Neural progenitor cell (in vitro differentiated cells): ENCODE measurements at places on chromosomes 6 and 20. TPM values are rescaled to one million over a fixed set of nuclear protein-coding genes. Genes with fewer than 3 reads are reported as not detected.
A peak's percentile ranks its signal among the peaks of the same experiment; 100 is the strongest.

- DNase-seq: no peak
- no peak overlapping the region for H3K27ac ChIP-seq
- H3K4me1 ChIP-seq: peaks cover 8% of the 10 kb centered on the region
- H3K4me3 ChIP-seq: no peak overlapping the region
Measured at GRCh38 chr6:81890846-81891245, 138.4 kb upstream of the TENT5A start.

DNA sequence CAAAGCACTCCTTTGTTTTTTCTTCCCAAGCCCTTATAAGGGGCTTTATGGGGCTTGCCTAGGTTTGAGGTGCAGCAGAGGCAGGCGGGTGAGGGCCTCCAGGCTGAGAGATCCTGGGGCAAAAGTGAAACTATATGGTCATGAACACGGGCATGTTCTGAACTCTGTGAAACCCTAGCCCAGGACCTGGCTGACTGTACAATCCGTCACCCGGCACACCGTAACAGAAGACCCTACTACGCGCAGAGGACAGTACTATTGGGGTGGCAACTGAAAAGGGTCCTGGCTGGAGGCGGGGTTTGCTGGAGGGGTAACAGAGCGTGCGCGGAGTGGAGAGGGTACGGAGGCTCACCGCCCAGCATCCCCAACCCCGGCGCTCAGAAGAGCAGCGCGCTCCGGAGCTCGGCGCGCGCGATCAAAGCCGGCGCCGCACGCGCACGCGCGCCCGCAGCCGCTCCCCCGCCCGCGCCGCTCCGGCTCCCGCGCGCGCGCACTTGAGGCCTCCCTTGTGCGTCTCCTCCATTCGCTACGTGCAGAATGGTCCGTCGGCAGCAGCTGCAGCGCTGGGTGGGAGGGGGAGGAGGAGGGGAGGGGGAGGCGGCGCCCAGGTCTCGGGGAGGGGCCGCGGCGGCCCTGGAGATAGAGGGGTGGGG is 54.2 kb downstream of the MRPL14 start:
- peaks cover 21% of the 10 kb centered on the region for H3K27me3 ChIP-seq
- no peak overlapping the region for H3K27ac ChIP-seq
- H3K4me3 ChIP-seq: peak overlapping the region; percentile 31

- peak; percentile 27 for DNase-seq
- H3K4me3 ChIP-seq: peak overlapping the region; percentile 27
- H3K36me3 ChIP-seq: no peaks in the 10 kb centered on the region
- peaks cover 99% of the 10 kb centered on the region for H3K27me3 ChIP-seq
- peaks cover 5% of the 10 kb centered on the region for H3K4me1 ChIP-seq
- no peak overlapping the region for H3K27ac ChIP-seq
Measured at GRCh38 chr20:25076731-25077609, 5.0 kb downstream of the VSX1 start.

GRCh38 chr6:117595099-117595923 is 7.0 kb downstream of the GOPC start:
- no peak overlapping the region for H3K27ac ChIP-seq
- DNase-seq: no peak
- no peak overlapping the region for H3K4me3 ChIP-seq
- H3K4me1 ChIP-seq: no peaks in the 10 kb centered on the region
- H3K27me3 ChIP-seq: no peaks in the 10 kb centered on the region

DNA sequence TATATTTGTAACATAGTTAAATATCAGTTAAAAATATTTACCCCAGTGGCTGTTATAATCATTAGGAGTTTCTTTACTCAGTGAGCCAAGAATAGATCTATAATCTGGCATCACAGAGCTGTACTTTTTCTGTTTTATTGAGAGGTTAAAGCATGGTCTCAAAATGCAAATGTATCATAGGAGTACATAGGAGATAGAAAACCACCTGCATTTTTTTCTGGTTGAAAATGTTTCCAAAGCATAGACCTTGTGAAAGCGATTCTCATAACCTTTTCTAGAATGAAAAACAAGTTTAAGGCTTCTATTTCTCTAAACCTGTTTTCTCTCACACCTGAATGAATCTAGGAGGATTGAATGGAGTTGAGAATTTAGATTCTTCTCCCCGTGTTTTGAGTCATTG is 14.4 kb downstream of the KCNQ5 start:
- no peaks in the 10 kb centered on the region for H3K36me3 ChIP-seq
- H3K27ac ChIP-seq: no peak overlapping the region
- no peak for DNase-seq
- no peak overlapping the region for H3K4me3 ChIP-seq
- no peaks in the 10 kb centered on the region for H3K4me1 ChIP-seq

GRCh38 chr6:89281779-89282246 is 33.3 kb downstream of the GABRR2 start:
- H3K36me3 ChIP-seq: no peaks in the 10 kb centered on the region
- H3K4me3 ChIP-seq: no peak overlapping the region
- DNase-seq: peak; percentile 73
- no peak overlapping the region for H3K27ac ChIP-seq

GRCh38 chr6:170206317-170206621 is 84.6 kb downstream of the DLL1 start:
- no peak for DNase-seq
- no peak overlapping the region for H3K27ac ChIP-seq
- H3K27me3 ChIP-seq: no peaks in the 10 kb centered on the region
- H3K36me3 ChIP-seq: no peaks in the 10 kb centered on the region

- no peak overlapping the region for H3K27ac ChIP-seq
- no peaks in the 10 kb centered on the region for H3K27me3 ChIP-seq
- no peaks in the 10 kb centered on the region for H3K36me3 ChIP-seq
- H3K4me3 ChIP-seq: no peak overlapping the region
- no peak for DNase-seq
- no peaks in the 10 kb centered on the region for H3K4me1 ChIP-seq
Measured at GRCh38 chr20:19812696-19813095, 54.6 kb downstream of the RIN2 start.

DNA sequence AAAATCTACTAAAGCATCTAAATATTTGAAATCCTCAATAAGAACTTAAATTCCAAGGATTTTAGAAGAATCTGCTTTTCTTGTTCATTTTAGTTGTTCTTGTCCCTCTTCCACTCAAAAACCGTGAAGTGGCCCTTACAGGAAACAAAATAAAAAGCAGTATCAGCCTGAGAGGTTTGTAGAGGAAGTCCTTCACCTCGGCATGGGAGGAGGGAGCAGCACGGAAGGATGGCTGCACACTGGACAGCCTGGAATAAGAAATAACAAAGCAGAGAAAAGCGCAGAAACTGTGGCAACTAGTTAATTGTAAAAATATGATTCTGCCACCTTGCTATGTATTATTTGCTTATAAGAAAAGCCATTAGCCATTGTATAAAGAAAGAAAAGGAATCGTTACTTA is 46.1 kb downstream of the RALGAPA2 start:
- no peak for DNase-seq
- no peaks in the 10 kb centered on the region for H3K36me3 ChIP-seq

- peak overlapping the region; percentile 15 for H3K27ac ChIP-seq
- no peaks in the 10 kb centered on the region for H3K27me3 ChIP-seq
- H3K36me3 ChIP-seq: peaks cover 19% of the 10 kb centered on the region
- no peak for DNase-seq
- H3K4me3 ChIP-seq: no peak overlapping the region
Measured at GRCh38 chr20:49287555-49288249, 9.8 kb upstream of the ZNFX1 start.

GRCh38 chr20:51379601-51380341 is 162.7 kb downstream of the NFATC2 start:
- H3K36me3 ChIP-seq: no peaks in the 10 kb centered on the region
- H3K27ac ChIP-seq: no peak overlapping the region
- H3K4me1 ChIP-seq: no peaks in the 10 kb centered on the region

DNA sequence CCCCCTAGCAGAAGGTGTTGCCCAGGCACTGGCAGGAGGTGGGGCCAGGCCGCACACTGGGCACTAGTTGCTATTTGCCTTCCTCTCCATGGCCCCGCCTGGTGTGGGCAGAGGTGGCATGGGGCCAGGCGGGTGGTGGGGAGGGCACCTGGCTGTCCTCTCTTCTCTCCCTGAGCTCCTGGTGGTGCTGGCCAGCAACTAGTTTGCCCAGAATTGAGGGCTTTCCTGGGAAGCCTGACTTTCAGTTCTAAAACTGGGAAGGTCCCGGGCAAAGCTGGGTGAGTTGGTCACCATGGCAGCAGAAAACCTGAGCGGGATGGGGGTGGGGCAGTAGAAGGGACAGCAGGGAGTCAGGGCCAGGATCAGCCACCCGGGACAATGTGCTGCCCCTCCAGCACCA is 48.2 kb downstream of the RBM38 start:
- H3K4me1 ChIP-seq: peaks cover 34% of the 10 kb centered on the region
- DNase-seq: no peak
- H3K27me3 ChIP-seq: no peaks in the 10 kb centered on the region

DNA sequence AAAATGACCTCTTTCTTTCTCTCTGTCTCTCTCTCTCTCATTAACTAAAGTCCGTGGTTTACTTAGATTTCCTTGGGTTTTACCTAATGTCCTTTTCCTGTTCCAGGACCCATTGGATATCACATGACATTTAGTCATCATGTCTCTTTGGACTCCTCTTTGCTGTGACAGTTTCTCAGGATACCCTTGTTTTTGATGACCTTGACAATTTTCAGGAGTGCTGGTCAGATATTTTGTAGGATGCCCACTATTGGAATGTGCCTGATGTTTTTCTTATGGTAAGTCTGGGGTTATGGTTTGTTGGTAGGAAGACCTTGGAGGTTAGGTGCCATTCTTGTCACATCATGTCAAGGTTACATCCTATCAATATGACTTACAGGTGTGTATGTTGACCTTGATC is 199.2 kb upstream of the HTR1E start:
- no peaks in the 10 kb centered on the region for H3K4me1 ChIP-seq
- no peak overlapping the region for H3K4me3 ChIP-seq
- no peak for DNase-seq

GRCh38 chr20:37914672-37915433 is 11.9 kb downstream of the VSTM2L start:
- H3K36me3 ChIP-seq: no peaks in the 10 kb centered on the region
- peak overlapping the region; percentile 72 for H3K27ac ChIP-seq
- DNase-seq: peak; percentile 85
- peak overlapping the region; percentile 25 for H3K4me3 ChIP-seq

- peaks cover 8% of the 10 kb centered on the region for H3K4me1 ChIP-seq
- H3K27ac ChIP-seq: peak overlapping the region; percentile 16
- H3K4me3 ChIP-seq: no peak overlapping the region
- no peaks in the 10 kb centered on the region for H3K27me3 ChIP-seq
Measured at GRCh38 chr20:50526403-50526989, 16.3 kb downstream of the PTPN1 start.

DNA sequence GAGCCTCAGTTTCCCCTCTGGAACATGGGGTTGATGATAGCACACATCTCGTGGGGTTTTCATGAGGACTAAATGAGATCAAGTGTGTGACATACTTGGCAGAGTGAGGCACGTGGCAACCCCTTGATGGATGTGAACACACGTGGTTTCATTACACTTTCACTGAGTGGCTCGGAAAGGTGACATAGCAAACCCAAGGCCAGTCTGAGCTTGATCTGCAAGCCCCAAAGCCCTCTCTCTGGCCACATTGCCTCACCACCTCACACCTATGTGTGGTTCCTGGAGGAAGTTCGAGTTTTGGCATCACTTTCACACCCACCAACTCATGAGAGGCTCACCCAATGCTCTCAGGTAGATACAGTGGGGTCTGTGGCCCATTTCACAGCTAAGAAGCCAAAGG is 60.0 kb downstream of the CPNE5 start:
- no peak overlapping the region for H3K4me3 ChIP-seq
- no peaks in the 10 kb centered on the region for H3K36me3 ChIP-seq
- H3K27ac ChIP-seq: no peak overlapping the region
- peaks cover 21% of the 10 kb centered on the region for H3K4me1 ChIP-seq
- DNase-seq: no peak
- H3K27me3 ChIP-seq: peaks cover 21% of the 10 kb centered on the region

DNA sequence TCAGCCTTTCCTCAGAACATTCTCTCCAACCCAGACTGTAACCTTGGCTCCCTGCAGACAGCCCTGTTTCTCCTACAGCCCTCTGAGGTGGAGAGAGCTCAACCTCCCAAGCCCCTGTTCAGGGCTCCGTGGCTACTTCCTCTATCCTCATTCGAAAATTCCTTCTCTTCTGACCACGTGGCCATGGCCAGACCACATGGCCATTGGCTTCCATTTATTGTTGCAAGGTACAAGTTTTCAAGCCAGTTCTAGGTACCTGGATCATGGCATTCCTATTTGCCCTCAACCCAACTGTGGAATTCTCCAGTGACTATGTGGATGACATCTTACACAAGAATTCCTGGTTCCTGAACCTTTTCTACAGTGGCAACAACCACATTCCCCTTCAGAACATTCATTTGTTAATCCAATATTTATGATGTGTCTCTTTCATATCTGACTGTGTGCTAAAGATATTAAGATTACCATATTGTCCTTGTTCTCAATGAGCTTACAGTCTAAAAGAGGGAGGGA is 161.9 kb downstream of the GMPR start:
- H3K4me3 ChIP-seq: no peak overlapping the region
- DNase-seq: no peak
- no peaks in the 10 kb centered on the region for H3K4me1 ChIP-seq
- H3K27me3 ChIP-seq: no peaks in the 10 kb centered on the region
- no peaks in the 10 kb centered on the region for H3K36me3 ChIP-seq

- H3K4me1 ChIP-seq: peaks cover 46% of the 10 kb centered on the region
- no peaks in the 10 kb centered on the region for H3K36me3 ChIP-seq
- peak; percentile 31 for DNase-seq
- no peak overlapping the region for H3K27ac ChIP-seq
- no peak overlapping the region for H3K4me3 ChIP-seq
Measured at GRCh38 chr6:168686831-168687730, 246.1 kb downstream of the SMOC2 start.

DNA sequence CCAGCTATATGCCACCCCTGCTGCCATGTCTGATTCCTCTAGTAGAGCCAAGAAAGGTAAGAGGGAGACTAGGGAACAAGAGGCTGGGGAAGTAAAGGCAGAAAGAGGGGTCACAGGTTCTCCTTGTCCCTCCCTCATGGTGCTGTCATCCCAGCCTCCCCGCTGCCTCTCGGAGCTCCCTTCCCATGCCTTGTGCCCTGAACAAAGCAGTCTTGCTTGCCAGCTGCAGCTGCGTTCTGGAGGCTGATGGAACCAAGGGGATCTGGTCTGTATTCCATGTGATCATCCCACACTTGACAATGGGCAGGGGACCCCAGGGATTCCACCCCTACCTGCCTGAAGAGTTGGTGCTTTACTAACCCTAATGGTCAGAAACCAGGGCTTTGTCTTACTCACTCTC is 61.4 kb downstream of the DAAM2 start:
- H3K36me3 ChIP-seq: no peaks in the 10 kb centered on the region
- no peak for DNase-seq
- no peak overlapping the region for H3K4me3 ChIP-seq
- no peaks in the 10 kb centered on the region for H3K4me1 ChIP-seq
- H3K27me3 ChIP-seq: no peaks in the 10 kb centered on the region

GRCh38 chr6:63745784-63746183 is 110.2 kb downstream of the PHF3 start:
- H3K27me3 ChIP-seq: no peaks in the 10 kb centered on the region
- DNase-seq: no peak
- no peak overlapping the region for H3K4me3 ChIP-seq

The TRIM40 gene
- not detected in 2 replicates for total RNA-seq

The NKAPL gene
- not detected in 2 replicates for total RNA-seq

The KIF25 gene
- 1.2 and 1.5 TPM in 2 replicates for total RNA-seq

The PRPH2 gene
- total RNA-seq: 0.06 TPM in 1 of 2 replicates, not detected in the other

The PSORS1C2 gene
- not detected in 2 replicates for total RNA-seq

The NPEPL1 gene
- total RNA-seq: 10.9 and 29.4 TPM in 2 replicates

The TP53TG5 gene
- total RNA-seq: 0.06 TPM in 1 of 2 replicates, not detected in the other

The SPATS1 gene
- 0.25 TPM in 1 of 2 replicates, not detected in the other for total RNA-seq

The TREML2 gene
- total RNA-seq: not detected in 2 replicates
